ENCODE measurements at places on chromosomes 2 and 18.
A peak's percentile ranks its signal among the peaks of the same experiment; 100 is the strongest.

DNA sequence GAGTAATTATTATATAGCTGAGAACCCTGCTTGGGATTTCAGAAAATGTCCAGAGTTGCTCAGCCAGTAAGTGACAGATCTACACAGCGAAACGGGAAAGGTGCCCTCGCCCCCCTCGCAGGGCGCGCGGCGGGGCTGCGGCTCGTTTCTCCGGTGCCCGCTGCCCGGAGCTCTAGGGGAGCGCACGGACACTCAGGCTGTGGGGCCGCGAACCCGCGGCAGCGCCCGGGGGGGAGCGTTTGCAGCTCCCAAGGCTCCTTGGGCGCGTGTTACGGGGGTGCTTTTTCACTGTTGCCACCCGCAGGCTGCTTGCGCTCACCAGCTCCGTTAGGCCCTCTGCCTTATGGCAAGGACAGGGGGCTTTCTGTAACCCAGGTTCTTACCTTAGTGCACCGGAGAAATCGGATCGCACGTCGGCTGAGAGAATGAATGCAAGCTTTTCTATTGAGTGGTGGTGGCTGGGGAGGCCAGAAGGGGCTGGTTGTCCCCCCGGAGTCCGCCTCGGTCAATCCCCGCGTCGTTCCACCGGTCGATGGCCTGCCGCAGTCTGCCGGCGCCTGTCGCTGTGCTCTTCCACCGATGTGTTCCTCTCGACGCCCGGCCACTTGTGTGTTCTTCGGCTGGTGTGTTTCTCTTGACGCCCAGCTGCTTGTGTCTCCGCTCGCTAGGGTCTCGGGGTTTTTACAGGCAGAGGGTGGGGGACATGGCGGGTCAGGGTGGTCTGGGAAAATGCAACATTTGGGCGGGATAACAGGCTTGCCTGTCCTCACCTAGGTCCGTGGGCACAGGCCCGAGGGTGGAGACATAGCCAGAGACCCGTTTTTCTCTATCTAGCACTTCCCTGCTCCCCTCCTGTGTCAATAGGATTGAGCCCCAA, 758.8 kb upstream of the DDX18 start:
- DNase-seq = no peak

GRCh38 chr18:45658756-45659155, 43.5 kb downstream of the SLC14A2 start:
- DNase-seq = no peak

- DNase-seq = no peak
Measured at GRCh38 chr18:1483385-1483784, 578.7 kb downstream of the ADCYAP1 start.

- DNase-seq = no peak
Measured at GRCh38 chr18:22694954-22695353, 238.2 kb upstream of the RBBP8 start.

DNA sequence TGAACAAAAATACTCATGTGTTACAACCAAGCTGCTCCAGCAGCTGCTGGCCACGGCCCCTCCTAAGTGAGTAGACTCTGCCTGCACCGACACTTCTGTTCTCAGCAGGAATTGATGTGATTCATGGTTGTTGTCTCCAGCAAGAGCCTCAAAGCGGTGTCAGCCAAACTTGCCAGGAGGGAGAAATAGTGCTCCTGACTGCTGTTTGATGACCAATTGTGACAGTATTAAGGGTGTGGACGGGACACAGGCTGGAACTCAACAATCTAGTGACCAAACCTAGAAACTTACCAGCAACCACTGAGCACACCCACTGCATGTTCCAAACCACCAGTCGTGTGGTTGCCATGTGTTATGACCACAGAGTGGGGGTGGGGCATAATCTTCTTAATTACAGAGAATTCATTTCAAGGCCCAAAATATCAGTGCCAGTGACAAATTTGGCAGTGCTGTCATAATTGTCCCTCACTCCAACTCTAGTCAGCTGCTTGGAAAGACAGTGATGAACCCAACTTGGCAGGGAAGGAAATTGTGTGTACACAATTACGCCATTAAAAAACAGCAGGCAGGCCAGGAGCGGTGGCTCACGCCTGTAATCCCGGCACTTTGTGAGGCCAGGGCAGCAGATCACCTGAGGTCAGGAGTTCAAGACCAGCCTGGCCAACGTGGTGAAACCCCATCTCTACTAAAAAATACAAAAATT, 30.4 kb downstream of the FBLN7 start:
- DNase-seq = no peak

DNA sequence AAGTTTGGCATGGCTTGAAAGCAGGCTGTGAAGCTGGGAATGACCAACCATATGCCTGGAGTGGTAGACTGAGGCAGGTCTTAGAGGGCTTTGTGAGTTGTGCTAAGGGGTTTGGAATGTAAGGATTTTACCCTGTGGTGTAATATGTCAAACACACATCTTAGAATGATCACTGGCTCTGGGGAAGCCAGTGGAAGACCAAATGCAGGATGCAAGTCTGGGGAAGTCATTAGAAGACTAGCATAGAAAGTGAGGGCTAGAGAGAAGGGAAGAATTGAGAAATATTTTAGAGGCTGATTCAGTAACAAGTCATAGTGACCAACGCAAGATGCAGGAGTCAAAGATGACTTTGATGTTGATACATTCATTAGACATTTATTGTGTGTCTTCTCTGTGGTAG, 3.5 kb upstream of the FHOD3 start:
- DNase-seq = no peak

DNA sequence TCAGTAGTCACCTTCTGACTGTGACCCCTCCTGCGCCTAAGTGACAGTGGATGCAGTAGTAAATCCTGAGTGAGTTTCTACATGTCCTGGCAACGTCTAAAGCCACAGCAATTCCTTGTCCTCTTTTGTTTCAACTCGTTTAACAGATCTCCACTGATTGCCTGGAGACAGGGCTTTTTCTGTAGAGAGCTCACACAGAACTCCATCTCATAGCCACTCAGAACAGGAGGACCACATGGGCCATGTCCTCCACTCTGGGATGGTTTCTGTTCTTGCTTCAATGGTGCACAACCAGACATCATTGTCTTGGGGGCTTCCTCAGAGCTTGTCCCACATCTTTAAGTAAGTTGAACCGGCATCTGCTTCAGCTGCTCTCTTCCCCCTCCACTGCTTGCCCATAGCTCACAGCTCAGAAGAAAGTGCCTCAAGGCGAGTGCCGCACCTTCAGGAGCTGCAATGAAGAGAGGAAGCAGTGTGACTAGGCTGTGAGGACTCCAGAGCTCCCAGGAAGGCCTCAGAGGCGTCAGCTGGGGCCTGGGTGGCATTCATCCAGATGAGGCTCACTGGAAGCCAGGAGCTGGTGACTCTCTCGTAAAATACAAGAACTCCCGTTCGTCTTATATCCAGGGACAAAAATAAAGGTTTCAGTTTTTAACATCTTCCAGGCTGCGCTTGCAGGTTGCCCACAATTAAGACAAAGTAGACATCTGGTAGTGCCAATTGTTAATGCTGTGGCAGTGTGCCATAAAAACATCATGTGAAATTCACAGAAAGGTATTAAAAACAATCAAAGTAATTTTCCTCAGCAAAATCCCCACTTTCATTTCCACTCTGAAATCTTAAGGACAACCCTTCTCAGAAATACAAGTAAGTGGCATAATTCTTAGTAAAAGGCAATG, 37.3 kb downstream of the ST3GAL5 start:
- no peak for DNase-seq

- no peak for DNase-seq
Measured at GRCh38 chr2:144460727-144461307, 59.1 kb downstream of the ZEB2 start.

GRCh38 chr2:83015900-83016299, 1443.2 kb downstream of the SUCLG1 start:
- DNase-seq = no peak

GRCh38 chr18:55503167-55503820, 84.7 kb downstream of the TCF4 start:
- no peak for DNase-seq

DNA sequence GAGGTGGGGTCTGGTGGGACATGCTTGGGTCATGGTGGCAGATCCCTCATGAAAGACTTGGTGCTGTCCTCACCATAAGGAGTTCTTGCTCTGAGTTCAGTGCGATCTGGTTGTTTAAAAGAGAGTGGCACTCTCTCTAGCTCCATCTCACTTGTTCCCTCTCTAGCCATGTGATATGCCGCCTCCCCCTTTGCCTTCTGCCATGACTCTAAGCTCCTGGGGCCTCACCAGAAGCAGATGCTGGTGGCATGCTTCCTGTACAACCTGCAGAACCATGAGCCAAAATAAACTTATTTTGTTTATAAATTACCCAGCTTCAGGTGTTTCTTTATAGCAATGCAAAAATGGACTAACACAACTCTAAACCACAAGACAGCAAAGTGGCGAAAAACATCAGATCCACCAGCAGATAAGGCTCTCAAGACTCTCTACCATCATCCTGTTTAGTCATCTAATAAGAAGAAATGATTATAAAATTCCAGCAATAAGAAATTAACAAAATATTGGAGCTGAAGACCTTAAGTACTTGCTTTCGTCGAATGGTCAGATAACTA, 75.5 kb downstream of the OLA1 start:
- no peak for DNase-seq

- no peak for DNase-seq
Measured at GRCh38 chr18:13893418-13893760, 21.9 kb downstream of the MC2R start.

DNA sequence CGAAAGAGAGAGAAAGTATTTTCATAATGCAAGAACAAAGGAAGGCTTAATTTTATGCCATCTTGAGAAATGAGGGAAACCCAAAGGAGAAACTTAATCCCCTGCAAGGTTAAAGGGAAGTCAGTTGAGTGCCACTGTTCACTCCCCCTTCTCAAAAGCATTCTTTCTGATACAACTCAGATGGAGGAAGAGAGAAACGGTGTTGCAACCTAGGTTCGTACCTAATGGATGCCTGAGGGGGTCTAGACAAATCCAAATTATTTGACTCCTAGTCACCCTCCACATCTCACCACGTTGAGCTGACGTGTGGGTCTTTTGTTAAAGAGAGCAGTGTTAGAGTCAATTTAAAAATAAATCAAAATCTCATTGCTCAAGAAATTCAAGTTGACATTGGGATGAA, 52.6 kb upstream of the UNC80 start:
- no peak for DNase-seq

- no peak for DNase-seq
Measured at GRCh38 chr2:189427872-189428271, 13.4 kb upstream of the WDR75 start.

DNA sequence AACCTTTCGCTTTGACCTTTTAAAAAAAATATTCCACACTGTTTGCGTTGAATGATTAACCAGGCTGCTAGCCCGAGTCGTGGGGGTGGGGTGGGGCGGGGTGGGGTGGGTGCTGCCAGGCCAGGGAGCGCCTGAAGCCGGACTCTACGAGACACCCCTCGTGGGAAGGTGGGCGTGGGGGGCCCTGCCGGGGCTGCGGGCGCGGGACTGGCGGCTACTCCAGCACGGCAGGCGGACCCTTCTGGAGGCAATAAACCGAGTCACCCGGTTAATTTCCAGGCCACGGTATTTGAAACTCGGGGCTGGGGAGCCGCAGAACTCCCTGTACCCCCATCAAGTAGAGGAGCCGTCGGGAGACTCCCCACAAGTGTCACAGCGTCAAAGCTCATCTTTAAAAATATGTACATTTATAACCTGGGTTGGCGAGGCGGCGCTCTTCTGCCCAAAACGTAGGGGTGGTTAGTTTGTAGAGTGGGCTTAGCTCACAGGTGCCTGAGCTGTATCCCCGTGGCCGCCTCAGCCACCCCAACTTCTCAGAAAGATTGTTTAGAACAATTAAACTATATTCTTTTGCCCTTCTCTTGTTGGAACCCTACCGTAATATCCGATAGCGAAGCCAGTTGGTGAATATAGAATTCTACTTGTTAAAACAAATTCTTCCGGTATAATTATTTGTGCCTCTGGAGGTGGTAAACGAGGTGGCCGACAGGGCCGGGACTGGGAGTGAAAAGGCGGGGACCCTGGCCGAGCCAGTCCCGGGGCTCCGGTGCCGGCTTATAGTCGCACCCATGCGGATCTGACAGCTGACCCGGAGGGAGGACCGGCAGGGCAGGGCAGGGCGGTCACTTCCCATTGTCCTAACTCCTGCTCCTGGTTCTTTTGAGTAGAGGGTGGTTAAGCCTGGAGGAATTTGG, 1.4 kb downstream of the B3GNT2 start:
- DNase-seq = peak; percentile 45

DNA sequence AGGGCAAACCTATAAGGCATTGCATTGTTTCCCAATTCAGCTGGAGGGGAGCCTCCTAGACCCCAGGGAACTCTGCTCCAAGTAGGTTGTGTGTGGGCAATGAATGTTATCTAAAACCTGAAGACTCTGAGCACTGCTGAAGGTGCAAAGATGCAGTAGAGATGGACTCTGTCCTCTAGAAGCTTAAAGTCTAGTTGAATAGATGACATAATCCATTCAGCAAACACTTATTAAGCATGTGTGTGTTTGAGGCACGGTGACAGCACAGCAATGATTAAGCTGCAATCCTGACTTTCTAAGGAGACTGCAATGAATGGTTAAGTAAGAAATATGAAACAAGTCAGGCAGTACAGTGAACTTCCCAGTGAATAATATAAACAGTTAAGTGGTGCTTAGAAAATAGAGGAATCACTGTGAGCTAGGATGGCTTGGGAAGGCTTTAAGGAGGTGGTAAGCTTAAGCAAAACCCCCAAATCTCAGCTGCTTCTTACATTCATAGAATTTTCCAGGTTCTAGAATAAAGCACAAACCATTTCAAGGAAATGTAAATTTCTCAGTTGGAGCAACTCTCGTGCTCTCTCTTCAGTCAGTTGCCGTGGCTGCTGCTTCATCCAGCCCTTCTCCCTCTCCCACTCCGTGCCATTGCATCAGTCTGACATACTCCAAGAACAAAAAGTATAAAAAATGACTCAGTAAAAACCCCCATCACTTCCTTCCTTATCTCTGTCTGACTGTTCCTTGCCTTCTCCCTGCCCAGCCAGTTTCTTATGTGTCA, 19.1 kb downstream of the MXD1 start:
- no peak for DNase-seq

DNA sequence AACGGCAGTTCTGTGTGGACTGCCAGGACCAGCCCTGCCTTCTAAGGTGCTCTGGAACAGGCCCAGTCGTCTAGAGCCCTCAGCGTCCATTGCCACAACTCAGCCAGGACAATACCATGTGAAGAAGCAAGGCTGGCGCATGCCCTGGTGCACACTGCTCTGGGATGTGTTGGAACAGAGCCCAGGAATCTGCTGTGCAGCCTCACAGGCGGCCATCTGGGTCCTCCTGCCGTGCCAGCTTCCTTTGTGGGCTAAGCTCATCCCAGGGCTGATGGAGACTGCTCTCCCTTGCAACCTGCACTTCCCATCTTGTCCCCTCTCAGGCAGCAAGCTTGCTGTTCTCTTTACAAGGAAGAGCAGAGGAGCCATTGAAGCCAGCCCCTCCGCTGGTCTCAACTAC, 246.4 kb upstream of the PXDN start:
- no peak for DNase-seq

DNA sequence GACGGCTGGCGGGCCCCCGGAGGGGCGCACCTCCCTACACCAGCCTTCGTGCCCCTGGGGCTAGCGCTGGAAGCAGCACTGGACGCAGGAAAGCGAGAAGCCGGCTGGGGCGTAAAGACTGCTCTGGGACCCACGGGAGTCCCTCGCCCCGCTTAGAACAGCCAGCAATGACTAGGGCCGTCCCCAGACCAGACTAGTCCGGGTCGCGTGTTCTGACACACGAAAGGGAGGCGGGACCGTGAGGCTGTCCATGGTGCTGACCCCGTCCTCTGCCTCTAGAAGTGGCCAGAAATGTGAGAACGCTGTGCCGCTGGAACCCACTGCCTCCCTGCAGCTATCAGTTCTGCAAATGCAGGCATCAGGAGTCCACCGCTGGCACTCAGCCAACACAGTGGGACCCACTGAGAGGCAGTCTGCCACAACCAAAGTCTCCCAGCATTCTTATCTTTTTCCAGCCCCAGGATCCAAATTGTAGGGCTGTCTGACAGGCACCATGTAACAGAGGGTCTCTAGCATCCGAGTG, at the start of gene UCN:
TSS of gene UCN (minus strand) at position 87 of the 523 bp plus-strand sequence. CDS start 550 bp downstream, outside the sequence.
- no peak for DNase-seq

- no peak for DNase-seq
Measured at GRCh38 chr2:63678551-63678950, 89.8 kb downstream of the MDH1 start.
